ENCODE measurements at places on chromosomes 11 and 22.

DNA sequence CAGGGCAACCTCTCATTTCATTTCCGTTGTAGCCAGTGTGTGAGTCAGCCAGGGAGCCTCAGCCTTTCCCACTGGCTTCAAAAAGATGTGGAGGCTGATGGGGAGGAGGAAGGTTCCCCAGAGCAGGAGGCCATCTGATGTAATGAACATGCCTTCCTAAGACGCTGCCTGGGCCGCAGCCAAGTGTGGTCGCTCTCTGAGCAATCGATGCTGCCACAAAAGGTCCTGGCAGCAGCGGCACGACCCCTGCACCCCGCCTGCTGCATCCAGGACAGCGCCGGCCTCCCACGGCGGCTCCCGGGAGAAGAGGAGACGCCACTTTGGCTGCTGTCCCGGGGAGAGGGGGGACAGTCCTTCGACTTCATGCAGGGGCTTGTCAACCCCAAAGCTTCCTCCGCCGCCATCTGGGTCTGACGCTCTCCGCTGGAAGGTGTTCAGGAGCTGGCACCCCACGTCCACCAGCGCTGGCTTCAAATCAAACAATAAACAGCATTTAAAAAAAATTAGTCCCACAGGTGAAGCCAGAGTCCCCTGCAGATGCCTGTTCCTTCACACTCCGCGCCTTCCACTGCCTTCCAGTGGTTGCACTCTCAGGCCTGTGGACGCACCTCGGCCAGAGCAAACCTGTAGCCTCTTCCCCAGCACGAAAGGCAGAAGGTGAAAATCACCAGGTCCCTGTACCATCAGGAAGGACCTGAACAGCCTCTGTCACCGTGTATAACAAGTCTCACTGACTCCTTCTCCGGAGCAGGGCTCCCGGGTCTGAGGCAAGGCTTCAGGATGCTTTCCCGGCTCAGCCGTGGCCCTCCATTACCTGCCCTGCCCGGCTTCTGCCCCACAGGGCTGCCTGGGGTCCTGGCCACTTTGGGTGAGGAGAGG is 930.7 kb downstream of the BRD1 start:
- no peak for DNase-seq

- no peak for DNase-seq
Measured at GRCh38 chr11:103623933-103624332, 412.5 kb upstream of the DDI1 start.

DNA sequence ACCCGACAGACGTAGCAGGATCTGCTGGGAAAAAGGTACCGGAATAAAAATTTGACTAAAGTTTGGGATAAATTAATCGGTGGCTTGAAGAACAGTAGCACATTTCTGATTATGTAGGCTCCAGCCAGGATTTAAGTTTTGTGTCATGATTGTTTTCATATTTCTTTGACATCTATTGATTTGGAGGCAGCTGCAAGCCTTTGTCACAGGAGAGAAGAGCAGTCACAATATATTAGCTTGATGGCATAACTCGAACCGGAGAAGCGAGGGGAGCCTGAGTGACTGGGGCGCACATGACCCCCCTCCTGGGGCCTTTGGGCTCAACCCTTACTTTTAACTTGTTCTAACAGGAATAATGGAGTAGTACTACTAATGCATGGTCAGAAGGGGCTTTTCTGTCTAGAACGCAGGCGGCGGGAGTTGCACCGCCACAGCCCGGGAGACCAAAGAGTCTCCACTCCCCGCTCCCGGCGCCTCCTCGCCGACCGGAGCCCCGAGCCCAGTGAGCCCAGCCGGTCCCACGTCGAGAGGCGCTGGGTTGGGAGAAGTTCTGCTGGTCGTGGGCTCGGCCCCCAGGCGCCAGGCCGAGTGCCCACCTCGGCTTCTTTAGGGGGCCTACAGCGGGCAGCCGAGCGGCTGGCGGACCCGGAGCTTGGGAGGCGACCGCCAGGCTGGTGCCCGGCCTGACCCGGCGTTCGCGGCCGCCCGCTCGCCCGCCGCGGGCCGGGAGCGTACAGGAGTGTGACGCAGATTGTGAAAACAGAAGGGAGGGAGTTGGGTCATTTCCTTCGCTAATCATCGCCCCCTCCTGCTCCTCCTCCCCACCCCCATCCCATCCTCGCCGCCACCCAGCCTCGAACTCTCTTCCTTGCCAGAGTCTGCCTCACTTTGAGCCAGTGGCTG is 15.7 kb upstream of the PAX6 start:
- DNase-seq: no peak

- DNase-seq: no peak
Measured at GRCh38 chr11:112016765-112017376, 8.3 kb upstream of the DLAT start.
